ENCODE measurements at places on chromosomes 3 and 15.

- no peak for DNase-seq
Measured at GRCh38 chr3:123720638-123721037, 135.8 kb upstream of the HACD2 start.

GRCh38 chr15:52529341-52529924, 753 bp upstream of the MYO5A start:
- DNase-seq, result no peak

DNA sequence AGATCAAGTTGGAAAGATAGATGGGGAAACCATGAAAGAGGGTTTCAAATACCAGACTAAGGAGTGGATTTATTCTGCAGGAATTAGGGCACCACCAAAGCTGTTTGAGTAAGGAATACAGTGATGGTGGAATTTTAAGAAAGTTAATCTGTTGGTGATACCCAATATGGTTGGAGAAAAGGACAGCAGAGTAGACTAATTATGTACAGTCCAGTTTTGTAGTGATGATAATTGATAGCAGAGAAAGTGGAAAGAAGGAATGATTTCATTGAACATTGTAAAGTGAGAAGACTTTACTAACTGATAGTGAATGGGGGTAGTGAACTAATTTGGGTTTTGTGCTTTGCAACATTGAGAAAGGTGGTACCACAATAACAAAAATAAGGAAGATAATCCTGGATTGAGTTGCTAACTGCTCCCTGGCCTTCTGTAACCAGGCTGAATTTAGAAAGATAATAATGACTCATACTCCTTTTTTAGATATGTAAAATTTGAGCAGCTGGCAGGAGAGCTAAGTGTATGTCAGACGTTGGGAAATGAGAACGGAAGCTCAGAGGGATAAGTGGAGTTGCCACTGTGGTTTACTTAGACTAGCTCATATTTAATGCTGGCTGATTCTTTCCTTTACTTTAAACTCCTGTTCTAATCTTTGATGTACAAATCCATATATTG, 16.9 kb downstream of the TCAIM start:
- DNase-seq, result peak; percentile 78

- no peak for DNase-seq
Measured at GRCh38 chr3:122691195-122691594, 10.6 kb downstream of the PARP14 start.

DNA sequence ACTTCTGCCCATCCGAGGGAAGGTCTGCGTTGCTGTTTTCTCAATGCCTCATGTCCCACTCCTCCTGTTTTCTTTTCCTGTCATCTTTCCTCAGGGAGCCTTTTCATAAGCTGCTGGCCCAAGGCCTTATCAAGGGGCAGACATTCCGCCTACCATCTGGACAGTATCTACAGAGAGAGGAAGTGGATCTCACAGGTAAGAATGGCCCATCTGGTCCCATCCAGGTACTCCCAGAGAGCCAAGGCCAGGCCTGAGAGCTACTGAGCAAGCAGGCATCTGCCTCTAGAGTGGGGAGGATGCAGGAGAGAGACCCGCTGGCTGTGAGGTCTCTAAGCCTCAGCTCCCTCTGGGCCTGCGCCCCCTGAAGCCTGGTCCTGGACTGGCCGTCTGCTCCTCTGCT, 81.5 kb upstream of the LIMD1 start:
- DNase-seq, result no peak

- no peak for DNase-seq
Measured at GRCh38 chr15:65926459-65926858, 57.2 kb downstream of the RAB11A start.

- DNase-seq, result no peak
Measured at GRCh38 chr3:108564564-108564963, 24.7 kb downstream of the CIP2A start.

- DNase-seq, result no peak
Measured at GRCh38 chr15:39474657-39475056, 106.2 kb upstream of the THBS1 start.

GRCh38 chr3:60906283-60906682, 345.0 kb downstream of the FHIT start:
- DNase-seq, result no peak

GRCh38 chr3:156635973-156636372, 38.4 kb upstream of the TIPARP start:
- no peak for DNase-seq

DNA sequence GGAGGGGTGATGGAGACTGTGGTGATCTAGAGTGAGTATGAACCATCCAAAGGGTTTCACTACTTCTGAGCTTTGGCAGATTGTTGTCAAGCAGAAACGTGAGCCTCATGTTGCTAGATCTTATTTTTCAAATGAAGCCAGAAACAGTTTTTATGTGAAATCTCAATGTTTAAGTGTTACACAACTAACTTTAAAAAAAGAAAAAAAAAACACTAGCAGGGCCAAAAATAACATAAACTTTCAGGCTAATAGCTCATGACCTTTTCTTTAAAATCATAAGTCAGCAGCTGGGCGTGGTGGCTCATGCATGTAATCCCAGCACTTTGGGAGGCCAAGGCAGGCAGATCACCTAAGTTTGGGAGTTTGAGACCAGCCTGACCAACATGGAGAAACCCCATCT, 2.1 kb upstream of the HTR3D start:
- no peak for DNase-seq

GRCh38 chr3:40532252-40532651, 7.5 kb downstream of the ZNF621 start:
- DNase-seq, result no peak

DNA sequence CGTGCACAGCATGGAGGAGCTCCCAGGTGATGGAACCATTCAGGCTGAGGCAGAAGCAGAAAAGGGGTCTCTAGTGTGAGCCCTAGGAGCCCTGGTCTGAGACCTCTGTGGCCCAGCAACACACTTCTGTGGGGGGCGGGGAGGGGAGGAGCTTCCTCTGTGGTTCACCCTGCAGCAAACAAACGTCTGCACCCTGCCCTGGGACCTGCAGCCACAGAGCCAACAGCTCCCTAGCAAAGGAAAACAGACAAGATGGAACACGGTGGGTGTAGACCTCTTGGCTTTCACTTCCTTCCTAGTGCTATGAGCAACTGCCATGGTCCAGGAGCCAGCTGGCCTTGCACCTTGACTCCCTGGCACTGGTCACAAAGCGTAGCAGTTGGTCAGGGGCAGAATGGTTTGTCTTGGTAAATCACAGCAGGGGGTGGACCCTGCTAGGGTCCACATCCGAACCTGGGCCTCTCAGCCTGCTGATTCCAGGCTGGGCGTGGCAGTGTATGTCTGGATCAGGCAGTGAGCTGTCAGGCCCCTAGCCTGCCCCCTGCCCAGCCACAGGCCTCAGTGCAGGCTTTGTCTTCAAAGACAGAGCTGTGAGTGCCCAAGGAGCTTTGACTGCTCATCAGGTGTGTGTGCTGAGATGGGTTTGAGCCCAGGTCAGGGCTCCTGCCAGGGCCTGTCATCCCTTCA, 6.7 kb downstream of the AMIGO3 start:
- DNase-seq, result no peak

DNA sequence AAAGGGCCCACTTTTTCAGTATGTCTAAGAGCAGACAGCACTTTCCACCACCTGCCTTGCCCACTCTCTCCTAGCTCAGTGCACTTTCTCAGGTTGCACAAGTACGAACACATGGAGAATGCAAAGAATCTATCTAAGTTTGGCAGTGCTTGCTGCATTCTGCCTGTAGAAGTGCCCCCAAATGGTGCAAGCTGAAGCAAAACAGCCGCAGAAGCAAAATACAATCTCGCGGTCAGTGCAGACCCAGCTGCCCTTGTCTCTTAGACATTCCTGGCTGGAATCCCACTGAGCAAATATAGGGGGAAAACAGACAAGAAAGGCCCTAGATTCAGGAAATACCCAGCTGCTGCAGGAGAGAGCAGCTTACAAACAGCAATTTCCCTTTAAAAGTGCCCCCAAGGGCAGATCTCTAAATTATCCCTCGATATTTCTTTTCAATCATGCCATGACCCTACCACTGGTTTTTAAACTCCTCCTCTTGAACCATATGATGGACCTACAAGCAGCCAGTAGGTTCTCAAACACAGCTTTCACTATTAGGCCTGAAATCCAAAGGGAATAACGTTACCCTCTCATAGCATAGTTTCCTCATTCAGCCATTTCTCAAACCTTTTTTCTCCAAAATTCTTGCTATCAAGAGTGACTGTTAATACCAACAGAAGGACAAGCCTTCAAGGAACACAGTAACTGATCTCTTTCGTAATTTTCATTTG, 67.0 kb downstream of the TNIK start:
- DNase-seq, result no peak

- no peak for DNase-seq
Measured at GRCh38 chr3:13853978-13854296, 25.9 kb downstream of the WNT7A start.

- DNase-seq, result no peak
Measured at GRCh38 chr15:66071160-66071920, 182.2 kb downstream of the MEGF11 start.

GRCh38 chr15:19973718-19974117, 567.9 kb downstream of the GOLGA6L6 start:
- no peak for DNase-seq

DNA sequence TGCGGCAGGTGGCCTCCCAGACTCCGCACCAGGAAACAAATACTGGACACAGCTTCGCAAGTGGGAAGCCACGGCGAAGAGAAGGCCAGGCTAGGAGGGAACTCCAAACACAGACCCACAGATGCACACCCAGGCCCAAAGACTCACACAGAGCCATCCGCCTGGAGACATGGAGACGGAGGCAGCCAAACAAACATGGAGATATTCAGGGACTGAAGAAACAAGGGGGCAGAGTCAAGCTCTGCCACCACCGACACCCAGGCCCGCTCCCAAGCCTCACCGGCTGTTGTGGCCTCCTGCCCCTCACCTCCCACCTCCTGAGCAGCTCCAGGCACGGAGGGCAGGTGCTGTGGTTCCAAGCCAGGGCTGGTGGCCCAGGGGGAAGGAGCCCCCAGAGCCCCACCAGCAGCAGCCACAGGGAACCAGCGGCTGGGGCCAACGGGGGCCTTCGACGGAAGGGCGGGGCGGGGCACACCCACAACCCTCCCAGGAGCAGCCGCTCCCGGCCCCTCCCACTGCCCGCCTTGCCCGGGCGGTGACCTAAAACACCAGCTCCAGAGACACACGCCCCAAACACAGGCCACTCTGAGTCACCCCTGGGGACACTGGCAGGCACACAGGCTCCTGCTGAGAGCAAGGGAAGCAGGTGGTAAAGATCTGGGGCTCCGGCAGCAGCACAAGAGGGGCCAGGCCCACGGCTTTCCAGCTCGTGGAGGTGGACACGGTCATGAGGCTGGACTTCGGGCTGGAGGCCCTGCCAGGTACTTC, 31.9 kb downstream of the TNK2 start:
- DNase-seq, result no peak

GRCh38 chr15:78369161-78369560, 29.0 kb downstream of the CRABP1 start:
- DNase-seq, result peak; percentile 6

GRCh38 chr3:184192889-184193288, 6.9 kb downstream of the ABCF3 start:
- no peak for DNase-seq

GRCh38 chr15:72786676-72787345, 3.3 kb upstream of the ADPGK start:
- DNase-seq, result no peak

DNA sequence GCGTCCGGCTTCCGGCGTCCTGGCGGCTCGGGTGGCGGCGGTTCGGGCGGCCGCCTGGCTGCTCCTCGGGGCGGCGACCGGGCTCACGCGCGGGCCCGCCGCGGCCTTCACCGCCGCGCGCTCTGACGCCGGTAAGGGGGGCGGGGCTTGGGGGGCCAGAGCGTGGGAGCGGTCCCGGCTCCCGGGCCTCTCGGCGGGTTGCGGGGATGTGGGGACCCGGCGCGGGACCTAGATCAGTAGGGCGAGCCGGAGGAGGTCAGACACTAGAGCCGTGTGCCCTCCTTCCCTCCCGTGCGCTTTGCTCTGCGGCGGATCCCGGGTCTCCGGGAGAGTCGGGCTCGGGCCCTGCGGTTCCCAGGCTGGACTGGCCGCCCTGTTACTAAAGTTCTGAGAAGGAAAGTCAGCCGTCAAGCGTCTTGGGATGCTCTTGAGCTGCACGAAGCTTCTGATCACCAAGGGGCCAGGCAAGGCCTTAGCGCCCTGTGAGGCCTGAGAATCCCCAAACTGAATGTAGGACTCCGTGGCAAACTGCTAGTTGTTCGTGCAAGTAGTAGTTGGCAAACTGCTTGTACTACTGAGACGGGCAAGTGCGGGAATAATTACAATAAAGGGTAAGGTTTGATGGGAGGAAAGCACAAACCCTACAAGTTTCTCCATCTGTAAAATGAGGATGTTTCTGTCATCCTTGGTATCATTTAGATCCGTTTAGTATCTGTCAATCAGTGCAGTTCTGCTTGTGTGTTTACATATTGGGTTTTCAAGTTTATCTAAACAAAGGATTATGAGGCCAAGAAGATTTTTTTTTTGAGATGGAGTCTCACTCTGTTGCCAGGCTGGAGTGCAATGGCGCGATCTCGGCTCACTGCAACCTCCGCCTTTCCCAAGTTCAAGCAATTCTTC, 587 bp downstream of the PIGX start:
- DNase-seq, result peak; percentile 16

GRCh38 chr3:178669022-178669601, 132.9 kb downstream of the KCNMB2 start:
- DNase-seq, result no peak

GRCh38 chr15:39099524-39099923, 481.4 kb upstream of the THBS1 start:
- DNase-seq, result no peak

GRCh38 chr3:195162033-195162669, 108.8 kb downstream of the XXYLT1 start:
- DNase-seq, result no peak

GRCh38 chr15:60379525-60380274, 18.1 kb downstream of the ANXA2 start:
- peak; percentile 66 for DNase-seq

GRCh38 chr3:6770397-6770690, 90.6 kb upstream of the GRM7 start:
- DNase-seq, result no peak

DNA sequence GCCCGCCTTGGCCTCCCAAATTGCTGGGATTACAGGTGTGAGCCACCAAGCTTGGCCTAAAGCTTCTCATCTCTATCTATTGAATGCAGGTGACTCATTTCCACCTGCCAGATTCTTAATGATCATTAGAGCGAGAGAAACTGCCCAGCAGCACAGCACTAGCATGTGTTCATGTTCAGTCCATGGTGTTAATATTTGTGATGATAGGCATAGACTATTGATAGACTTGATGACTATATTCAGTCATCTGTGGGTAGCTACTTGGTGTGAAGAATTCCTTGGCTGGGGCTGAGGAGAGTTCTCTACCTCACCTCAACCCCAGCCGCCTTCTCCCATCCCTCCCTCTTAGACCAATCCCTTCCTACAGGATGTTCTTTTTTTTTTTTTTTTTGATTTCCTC, 60.0 kb downstream of the ST6GAL1 start:
- DNase-seq, result no peak

All from HAP-1 (cell line).